ENCODE measurements at places on chromosomes 7 and 10. TPM values are rescaled to one million over a fixed set of nuclear protein-coding genes. Genes with fewer than 3 reads are reported as not detected.

The FFAR4 gene
- total RNA-seq = not detected

The BMPR1A gene
- 42.4 TPM for total RNA-seq

The AQP1 gene
- total RNA-seq = 0.39 TPM

The AMPH gene
- total RNA-seq = not detected

The CNPY4 gene
- total RNA-seq = 36.5 TPM

The PLEKHS1 gene
- total RNA-seq = not detected

The GFRA1 gene
- total RNA-seq = under 0.01 TPM

The ABLIM1 gene
- 11.3 TPM for total RNA-seq

The ADARB2 gene
- total RNA-seq = not detected

The FAM131B gene
- total RNA-seq = 1.4 TPM

The GSTO1 gene
- total RNA-seq = 161 TPM

The LOXL4 gene
- total RNA-seq = 3.8 TPM

The VSTM4 gene
- not detected for total RNA-seq

The OPN4 gene
- not detected for total RNA-seq

The LMBR1 gene
- 20.0 TPM for total RNA-seq

The ADCYAP1R1 gene
- total RNA-seq = not detected

The ITGA8 gene
- total RNA-seq = not detected

The CFAP70 gene
- total RNA-seq = 0.76 TPM

The ZP3 gene
- total RNA-seq = 4.7 TPM

The FASTK gene
- total RNA-seq = 162 TPM

The R3HCC1L gene
- total RNA-seq = 18.8 TPM

The IL6 gene
- total RNA-seq = not detected

The SLC18A2 gene
- total RNA-seq = not detected

The CUEDC2 gene
- 25.9 TPM for total RNA-seq

The PPP1R9A gene
- 1.6 TPM for total RNA-seq

The C7orf57 gene
- total RNA-seq = 0.39 TPM

The GTF2IRD1 gene
- total RNA-seq = 7.0 TPM

The MMP21 gene
- total RNA-seq = not detected

The IPMK gene
- 6.7 TPM for total RNA-seq

The RNF133 gene
- total RNA-seq = 23.9 TPM

The EBLN1 gene
- not detected for total RNA-seq

The CCDC172 gene
- not detected for total RNA-seq

The LRRD1 gene
- 0.11 TPM for total RNA-seq

The BAG3 gene
- 38.1 TPM for total RNA-seq

The PPP1R17 gene
- total RNA-seq = not detected

The ZNHIT1 gene
- total RNA-seq = 84.2 TPM

The EPO gene
- total RNA-seq = 0.39 TPM

The ZRANB1 gene
- total RNA-seq = 24.8 TPM

The CCL24 gene
- total RNA-seq = not detected

Data from placental epithelial cell (primary cell).